ENCODE measurements at places on chromosomes 1 and 21.

DNA sequence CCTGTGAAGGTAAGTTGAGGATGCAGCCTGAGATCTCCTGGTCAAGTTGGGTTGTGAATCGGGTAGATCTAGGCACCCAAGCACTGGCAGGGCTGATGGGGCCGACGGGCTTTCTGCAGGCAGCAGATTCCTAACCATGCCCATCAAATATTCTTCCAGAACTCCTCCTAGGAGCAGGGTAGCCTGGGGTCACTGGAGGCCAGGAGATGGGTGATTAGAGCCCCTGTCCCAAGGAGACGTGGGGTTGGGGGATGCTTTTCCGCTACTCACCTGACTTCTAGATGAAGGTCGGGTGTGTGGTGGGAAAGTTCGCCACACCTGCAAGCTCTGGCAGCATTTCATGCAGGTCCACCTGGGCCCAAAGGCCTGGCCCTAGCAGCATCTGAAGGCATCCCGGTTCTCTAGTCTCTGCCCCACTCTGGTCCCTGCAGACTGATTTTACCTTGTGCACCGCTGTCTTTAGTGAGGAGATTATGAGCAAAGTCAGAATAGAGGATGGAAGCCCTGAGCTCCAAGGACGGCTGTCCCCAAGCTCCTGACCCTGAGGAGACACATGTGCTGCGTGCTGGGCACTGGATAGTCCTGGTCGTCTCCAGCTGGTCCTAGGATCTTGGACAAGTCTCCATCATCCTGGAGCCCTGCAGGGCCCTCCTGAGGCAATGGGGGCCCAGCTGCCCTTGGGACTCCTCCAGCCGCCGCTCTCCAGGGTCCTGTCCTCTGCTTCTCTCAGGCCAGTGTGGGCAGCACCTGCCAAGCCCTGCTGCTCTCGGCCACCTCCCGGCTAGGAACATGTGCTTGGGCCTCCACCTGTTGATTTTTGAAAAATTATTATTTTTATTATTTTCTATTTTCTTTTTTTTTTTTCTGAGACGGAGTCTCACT lies 21.8 kb upstream of the C2CD2 start:
- no peak for DNase-seq

DNA sequence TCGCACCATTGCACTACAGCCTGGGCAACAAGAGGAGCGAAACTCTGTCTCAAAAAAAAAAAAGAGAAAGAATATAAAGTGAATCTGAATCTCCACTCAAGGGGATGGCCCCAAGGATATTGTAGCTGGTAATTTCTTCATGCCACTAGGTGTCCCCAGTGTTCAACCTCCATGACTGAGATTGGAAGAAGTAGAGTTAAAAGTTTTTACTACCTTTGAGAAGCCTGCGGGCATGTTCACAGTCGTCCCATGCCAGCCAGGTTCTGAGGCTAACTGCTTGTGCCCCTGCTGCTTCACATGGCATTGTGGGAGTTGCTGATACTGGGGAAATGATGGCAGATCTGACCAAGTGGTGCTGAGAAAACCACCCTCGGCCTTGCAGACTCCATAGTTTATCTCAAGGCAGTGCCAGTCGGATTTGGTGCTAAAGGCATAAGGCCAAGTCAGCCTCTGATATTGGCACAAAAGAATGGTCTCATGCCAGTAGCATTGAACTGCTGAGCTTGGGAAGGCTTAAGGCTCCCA lies 10.8 kb upstream of the SHISA4 start:
- DNase-seq, result no peak

GRCh38 chr1:205325334-205325884 lies 3.9 kb upstream of the NUAK2 start:
- DNase-seq, result peak; percentile 69

DNA sequence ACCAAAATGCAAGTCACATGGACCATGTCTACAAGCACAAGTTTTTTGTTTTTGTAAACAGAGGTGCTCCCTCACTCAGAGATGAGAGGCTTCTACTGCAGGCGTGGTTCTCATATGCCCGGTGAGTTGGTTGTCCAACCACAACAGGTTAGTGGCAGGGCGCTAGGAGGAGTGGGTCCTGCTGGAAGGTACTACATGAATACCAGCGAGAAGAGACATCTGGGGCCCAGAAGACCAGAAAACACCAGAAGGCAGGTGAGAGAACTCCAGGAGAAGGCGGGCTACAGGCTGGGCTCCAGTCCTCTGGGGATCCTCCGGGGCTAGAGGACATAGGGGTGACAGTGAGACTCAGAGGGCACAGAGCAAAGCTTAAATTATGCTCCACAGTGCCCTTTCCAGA lies 366.5 kb downstream of the MATN1 start:
- no peak for DNase-seq
